ENCODE measurements at places on chromosomes 1 and 21. TPM values are rescaled to one million over a fixed set of nuclear protein-coding genes. Genes with fewer than 3 reads are reported as not detected.

DNA sequence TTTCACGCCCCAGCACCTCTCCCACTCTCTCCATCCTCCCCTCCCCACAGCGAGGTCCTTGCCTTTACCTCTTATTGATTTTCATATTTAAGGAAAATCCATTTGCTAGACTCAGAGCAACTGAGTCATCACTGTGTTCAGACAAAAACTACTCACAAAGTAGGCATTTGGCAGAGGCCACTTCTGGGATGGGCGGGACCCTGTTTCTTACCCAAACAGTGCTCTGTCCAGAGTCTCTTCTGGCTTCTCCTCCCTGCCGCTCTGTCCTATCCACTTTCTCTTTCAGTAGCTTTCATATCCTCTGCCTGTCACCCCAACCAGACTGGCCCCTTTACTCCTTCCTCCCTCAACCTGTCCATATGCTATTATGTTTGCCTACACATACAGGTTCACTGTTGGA lies 2.4 kb upstream of the NAV1 start:
- peaks cover 37% of the 10 kb centered on the region for H3K27me3 ChIP-seq
- H3K27ac ChIP-seq: peak overlapping the region; percentile 33
- no peak overlapping the region for H3K4me3 ChIP-seq
- no peak for DNase-seq

DNA sequence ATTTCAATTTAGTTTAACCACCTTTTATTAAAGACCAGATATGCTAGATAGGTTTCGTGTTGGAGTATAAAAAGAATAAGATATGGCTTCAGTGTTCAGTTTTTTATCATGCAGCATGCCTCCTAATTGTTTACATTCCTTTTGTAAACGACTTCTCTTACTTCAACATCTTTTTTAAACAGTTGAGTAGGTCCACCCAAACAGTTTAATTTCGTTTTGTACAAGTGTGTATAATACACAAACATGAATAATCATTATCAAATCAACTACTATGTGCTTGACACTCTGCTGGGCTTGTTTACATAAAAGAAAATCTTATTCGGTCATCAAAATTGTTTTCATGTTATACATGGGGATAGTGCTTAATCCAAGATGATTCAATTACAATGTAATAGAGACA lies 906.3 kb upstream of the ADGRL4 start:
- no peaks in the 10 kb centered on the region for H3K4me1 ChIP-seq
- H3K36me3 ChIP-seq: no peaks in the 10 kb centered on the region
- H3K27me3 ChIP-seq: no peaks in the 10 kb centered on the region
- no peak for DNase-seq
- no peak overlapping the region for H3K27ac ChIP-seq

GRCh38 chr1:57089221-57089620 lies 123.4 kb upstream of the C8B start:
- no peak for DNase-seq
- H3K36me3 ChIP-seq: no peaks in the 10 kb centered on the region
- no peaks in the 10 kb centered on the region for H3K4me1 ChIP-seq
- no peak overlapping the region for H3K4me3 ChIP-seq
- H3K27ac ChIP-seq: no peak overlapping the region
- H3K27me3 ChIP-seq: no peaks in the 10 kb centered on the region

DNA sequence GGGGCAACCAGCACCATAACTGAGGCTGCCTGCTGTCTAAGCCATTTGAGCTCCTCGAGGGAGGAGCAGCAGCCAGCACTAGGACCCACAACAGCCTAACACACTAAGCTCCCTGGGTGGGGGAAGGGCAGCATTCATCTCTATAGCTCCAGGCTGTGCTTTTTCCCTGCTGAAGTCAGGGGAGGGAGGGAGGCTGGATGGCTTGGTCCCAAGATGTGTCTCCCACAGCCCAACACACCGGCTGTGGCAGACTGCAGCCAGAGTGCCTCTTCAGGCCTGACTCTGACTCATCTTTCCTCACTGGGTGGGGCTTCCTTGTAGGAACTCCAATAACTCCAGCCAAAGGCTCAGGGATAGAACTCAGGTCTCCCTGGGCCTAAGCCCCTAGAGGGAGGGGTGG lies 296.3 kb downstream of the PRDM2 start:
- DNase-seq: no peak
- no peak overlapping the region for H3K27ac ChIP-seq
- no peaks in the 10 kb centered on the region for H3K4me1 ChIP-seq
- no peaks in the 10 kb centered on the region for H3K36me3 ChIP-seq
- H3K27me3 ChIP-seq: no peaks in the 10 kb centered on the region

DNA sequence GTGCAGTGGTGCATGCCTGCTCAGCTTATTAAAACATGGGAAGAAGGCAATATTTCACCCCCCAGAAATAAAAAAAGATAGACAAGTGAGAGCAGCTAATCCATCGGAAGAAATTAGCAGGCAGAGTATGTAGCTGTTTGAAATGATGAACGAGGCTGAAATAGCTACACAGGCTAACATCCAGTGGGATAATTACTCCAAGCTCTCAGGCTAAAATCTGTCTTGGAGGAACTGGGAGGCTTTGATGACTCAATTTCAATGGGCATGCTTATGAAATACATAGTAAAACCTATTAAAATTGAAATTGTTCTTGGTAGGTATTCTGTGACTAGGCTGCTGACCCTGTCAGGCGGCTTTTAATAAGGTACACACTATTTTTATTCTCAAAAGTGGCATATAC lies 84.1 kb upstream of the RRP15 start:
- no peak overlapping the region for H3K4me3 ChIP-seq
- no peaks in the 10 kb centered on the region for H3K27me3 ChIP-seq
- no peak for DNase-seq
- H3K36me3 ChIP-seq: no peaks in the 10 kb centered on the region

The HDGF gene
- total RNA-seq: 207 TPM

The RXFP4 gene
- not detected for total RNA-seq

The DMRTA2 gene
- total RNA-seq: not detected

All from left lung (tissue), 14 donors.